ENCODE measurements at places on chromosomes 12 and 14. TPM values are rescaled to one million over a fixed set of nuclear protein-coding genes. Genes with fewer than 3 reads are reported as not detected.

Gene ASB2
- total RNA-seq = not detected

Gene GNB3
- total RNA-seq = 0.39 TPM

Gene RAB15
- total RNA-seq = 3.6 TPM

Gene KLRD1
- total RNA-seq = under 0.01 TPM

Gene NDUFA12
- total RNA-seq = 156 TPM

Gene NKX2-1
- total RNA-seq = 0.48 TPM

Gene CCDC38
- total RNA-seq = not detected

Gene TEX52
- not detected for total RNA-seq

Gene HOXC4
- total RNA-seq = 0.88 TPM

Gene ABHD12B
- total RNA-seq = not detected

Gene CCDC88C
- total RNA-seq = 0.72 TPM

Gene KLRB1
- total RNA-seq = not detected

Gene TCHP
- total RNA-seq = 7.5 TPM

Gene RASAL1
- total RNA-seq = not detected

Gene RGS6
- total RNA-seq = not detected

Gene LMNTD1
- not detected for total RNA-seq

Gene NANOG
- total RNA-seq = not detected

Gene TOMM20L
- not detected for total RNA-seq

Gene MED13L
- 48.4 TPM for total RNA-seq

Gene PUS7L
- 9.3 TPM for total RNA-seq

Gene KRT86
- not detected for total RNA-seq

Gene PNP
- total RNA-seq = 15.6 TPM

Gene ITGB7
- not detected for total RNA-seq

Gene SUDS3
- total RNA-seq = 29.5 TPM

All from epithelial cell of alveolus of lung (primary cell).